ENCODE measurements at places on chromosomes 3 and 15.

- no peak for DNase-seq
These were observed 79.7 kb upstream of the SNRK start for GRCh38 chr3:43206632-43207031.

DNA sequence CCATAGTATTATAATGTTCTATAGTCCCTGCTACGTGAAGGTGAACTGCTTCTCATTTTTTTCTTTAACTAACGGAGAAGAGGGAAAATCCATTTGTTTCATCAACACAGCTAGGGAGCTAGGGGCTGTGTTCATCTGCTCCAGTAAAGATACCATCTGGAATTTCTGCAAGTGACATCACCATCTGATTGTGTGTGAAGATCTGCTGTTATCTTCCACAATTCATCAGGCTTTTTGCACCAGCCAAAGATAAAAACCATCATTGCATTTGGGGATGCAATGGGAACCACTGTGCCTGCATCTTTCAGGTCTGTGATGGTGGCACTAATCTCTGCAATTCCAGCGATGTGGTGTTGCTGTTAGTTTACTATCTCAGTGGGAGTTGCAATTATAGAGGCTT lies 35.5 kb upstream of the NOX5 start:
- no peak for DNase-seq

DNA sequence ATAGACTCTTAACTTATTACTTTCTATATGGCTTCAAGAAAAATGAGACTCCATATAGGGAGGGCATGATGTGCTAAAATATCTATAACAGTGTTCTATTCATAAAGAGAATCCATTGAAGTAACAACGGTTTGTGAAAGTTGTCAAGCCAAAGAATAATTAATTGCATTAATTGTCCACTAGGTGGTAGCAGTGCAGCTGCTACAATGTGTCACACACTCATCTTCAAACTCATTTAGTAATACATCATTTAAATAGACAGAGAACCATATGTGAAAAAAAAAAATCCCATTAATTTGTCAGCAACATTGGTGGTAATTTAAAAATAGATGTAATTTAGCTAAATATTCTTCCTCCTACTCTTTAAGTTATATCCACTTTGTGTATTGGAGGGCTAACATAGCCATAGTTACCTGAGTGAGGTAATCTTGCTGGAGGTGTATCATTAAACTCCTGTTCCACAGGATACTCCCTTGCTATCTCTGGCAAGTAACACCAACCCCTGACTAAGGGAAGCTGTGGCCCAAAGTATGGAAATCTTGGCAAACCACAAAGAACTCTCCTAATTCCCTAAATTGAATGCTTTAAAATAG lies 3.7 kb upstream of the CPA3 start:
- DNase-seq = no peak

DNA sequence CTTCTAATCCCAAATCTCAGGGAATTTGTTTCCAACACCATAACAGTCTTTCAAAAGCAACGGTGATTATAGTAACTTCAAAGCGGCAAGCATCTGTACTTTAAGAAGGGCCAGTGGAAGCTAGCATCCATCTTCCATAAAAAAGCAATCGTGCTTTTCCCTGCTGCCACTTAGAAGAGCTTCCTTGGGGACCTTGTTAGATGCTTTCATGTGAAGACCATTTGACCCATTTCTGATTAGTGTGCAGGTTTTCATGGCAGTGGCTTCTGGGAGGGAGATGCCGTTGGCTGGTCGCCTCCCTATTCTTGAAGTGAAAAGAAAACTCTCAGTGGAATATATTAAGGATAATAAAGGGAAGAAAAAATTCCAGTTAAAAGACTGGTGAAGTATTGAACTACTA lies 354.1 kb downstream of the ROBO2 start:
- no peak for DNase-seq

GRCh38 chr3:15815696-15816095 lies 17.9 kb upstream of the ANKRD28 start:
- no peak for DNase-seq

DNA sequence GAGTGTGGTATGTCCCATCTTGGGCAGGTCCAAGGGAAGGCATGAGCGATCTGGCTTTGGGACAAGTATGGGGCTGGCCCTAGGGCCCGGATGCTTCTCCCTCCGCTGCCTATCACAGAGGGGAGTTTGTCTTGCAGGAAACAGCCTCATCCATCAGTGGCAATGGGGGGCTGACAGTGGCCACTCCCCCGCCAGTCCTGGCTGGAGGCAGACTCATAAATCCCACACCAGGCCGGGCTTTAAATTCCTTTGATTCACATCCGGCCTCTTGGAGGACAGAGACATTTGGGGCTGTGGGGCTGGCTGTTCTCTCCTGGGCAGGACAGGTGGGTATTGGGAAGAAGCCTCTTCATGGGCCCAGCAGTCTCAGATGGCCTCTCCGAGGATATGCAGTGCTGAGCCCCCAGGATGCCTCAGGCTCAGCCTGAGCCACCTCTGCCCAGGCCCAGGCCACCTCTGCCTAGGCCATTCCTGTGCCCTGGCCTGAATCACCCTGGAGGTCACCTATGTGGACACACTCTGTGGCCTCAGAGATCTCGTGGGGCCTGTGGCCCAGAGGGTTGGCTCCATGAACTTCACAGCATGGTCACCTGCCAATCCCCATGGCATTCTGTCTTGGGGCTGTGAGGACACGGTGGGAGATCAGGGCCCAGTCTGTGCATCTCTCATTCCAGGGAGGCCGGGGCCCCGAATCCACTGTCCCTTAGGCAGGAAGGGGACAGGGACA lies 84.2 kb upstream of the GOLGA6L4 start:
- no peak for DNase-seq

GRCh38 chr3:36317915-36318314 lies 62.4 kb upstream of the STAC start:
- no peak for DNase-seq

DNA sequence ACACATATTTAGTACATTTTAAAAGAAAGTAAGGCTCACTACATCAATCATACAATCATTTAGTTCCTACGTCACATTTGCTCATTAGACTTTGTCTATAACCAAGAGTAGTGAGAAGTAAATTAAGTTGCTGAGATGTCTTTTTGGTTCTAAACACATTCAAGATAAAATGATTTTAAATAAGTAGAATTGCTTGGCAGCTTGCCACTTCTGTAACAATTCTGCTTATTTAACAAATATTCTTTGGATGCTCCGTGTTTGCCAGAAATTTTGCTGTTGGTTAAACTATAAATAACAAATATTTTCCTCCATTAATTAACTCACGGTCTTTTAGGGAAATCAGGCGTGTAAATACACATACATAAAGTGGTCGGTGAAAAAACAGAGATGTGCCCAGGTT lies 18.3 kb downstream of the SUCNR1 start:
- no peak for DNase-seq

DNA sequence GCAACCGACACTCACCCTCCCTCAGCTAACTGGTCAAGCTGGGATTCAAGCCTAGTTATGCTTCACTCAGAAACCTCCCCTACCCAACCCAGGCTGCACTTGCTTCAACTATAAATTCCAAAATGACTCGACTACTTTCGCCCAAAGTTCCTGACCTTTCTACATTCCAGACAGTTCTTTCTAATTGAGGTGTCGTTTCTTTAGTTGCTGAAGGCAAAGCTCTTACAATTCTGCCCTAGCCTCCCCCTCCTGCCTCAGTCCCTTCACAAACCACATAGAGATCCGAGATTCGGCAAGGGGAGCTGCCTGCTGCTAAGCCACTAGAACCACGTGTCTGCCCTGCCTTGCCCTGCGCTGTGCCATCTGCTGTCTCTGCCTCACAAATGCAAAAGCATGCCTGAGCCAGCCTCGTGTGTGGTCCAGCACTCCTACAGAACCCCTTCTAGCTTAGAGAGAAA lies 74.7 kb upstream of the SH3GL3 start:
- DNase-seq = no peak

- no peak for DNase-seq
These were observed 14.5 kb downstream of the TIPARP start for GRCh38 chr3:156688632-156689452.

GRCh38 chr3:37279856-37280255 lies 105.5 kb upstream of the LRRFIP2 start:
- DNase-seq = no peak

DNA sequence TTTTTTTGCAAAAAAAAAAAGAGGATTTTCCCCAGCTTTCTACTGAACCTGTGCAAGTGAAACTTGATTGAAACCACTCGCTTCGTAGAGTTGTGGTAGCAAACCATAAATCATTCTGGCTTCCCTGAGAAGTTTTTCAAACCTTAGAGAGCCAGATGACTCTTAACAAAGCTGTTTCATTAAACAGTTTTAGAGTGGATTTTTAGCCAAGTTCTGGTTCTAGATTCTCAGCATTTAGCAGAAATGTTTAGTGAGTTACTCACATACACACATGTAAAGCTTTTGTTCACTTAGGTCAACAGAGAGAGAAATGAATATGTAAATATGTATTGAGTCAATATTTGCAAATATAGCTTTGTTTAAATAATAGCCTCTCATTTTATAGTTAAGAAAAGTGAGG lies 18.1 kb upstream of the CCR9 start:
- no peak for DNase-seq

- no peak for DNase-seq
These were observed 87.3 kb downstream of the MBNL1 start for GRCh38 chr3:152355744-152356665.

DNA sequence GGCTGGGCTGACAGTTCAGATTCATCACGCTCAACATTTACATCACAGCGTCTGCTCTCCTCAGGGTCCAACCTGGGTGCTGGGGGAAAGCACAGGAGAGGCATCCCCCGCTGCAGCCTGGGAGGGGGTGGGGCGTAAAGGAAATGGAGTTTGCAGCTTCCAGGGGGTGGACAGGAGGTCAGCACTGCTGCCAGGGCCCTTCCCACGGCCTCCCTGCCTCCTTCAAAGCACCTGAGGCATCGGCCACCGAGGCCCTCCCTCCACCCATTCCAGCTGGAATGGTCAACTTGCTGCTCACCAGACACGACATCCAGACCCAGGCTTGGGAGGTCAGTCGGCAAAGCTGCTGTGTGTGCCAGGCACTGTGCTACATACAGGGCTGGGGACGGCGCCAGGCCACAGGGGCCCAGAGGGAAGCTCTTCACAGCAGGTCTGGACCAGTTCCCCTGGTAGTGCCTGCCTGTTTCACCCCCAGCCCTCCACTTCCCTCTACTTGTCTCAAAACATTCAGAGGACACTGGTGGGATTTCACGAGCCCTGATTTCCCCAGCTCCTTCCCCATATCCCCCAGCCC lies 120.7 kb downstream of the ANP32A start:
- no peak for DNase-seq

GRCh38 chr3:43753741-43754715 lies 63.3 kb downstream of the ABHD5 start:
- no peak for DNase-seq

- DNase-seq = no peak
These were observed 59.2 kb downstream of the TMOD3 start for GRCh38 chr15:51888593-51889195.

- DNase-seq = no peak
These were observed 1050.6 kb upstream of the ALCAM start for GRCh38 chr3:104316118-104316517.

GRCh38 chr3:77373619-77374018 lies 333.7 kb downstream of the ROBO2 start:
- no peak for DNase-seq

GRCh38 chr15:47398132-47398531 lies 319.2 kb upstream of the SEMA6D start:
- no peak for DNase-seq

- no peak for DNase-seq
These were observed 108.1 kb upstream of the PLAAT1 start for GRCh38 chr3:193132964-193133363.

DNA sequence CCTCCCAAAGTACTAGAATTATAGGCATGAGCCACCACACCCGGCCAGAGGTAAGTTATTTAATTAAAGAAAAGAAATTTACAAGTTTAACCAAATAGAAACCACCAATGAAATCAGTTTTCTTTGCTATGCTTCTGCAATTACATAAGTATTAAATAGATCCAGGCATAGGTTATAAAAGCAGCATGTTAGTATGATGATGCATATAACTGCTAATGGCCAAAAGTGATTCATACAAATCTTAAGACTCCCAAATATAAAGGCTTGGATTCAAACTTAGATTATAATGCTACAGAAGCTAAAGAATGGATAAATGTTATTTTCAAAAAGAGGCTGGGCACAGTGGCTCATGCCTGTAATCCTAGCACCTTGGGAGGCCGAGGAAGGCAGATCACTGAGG lies 32.8 kb upstream of the HDC start:
- DNase-seq = no peak

GRCh38 chr15:51281368-51281967 lies 56.9 kb downstream of the CYP19A1 start:
- no peak for DNase-seq

GRCh38 chr3:65714134-65714533 lies 324.6 kb downstream of the MAGI1 start:
- no peak for DNase-seq

- DNase-seq = no peak
These were observed 891.3 kb downstream of the SQOR start for GRCh38 chr15:46525984-46526725.

GRCh38 chr3:67382536-67382935 lies 271.9 kb downstream of the SUCLG2 start:
- no peak for DNase-seq

- no peak for DNase-seq
These were observed 6.4 kb downstream of the ASTE1 start for GRCh38 chr3:131020122-131020693.

GRCh38 chr3:10379161-10379560 lies 58.2 kb upstream of the SEC13 start:
- DNase-seq = no peak

- no peak for DNase-seq
These were observed 23.7 kb downstream of the TCF12 start for GRCh38 chr15:56942118-56942517.

DNA sequence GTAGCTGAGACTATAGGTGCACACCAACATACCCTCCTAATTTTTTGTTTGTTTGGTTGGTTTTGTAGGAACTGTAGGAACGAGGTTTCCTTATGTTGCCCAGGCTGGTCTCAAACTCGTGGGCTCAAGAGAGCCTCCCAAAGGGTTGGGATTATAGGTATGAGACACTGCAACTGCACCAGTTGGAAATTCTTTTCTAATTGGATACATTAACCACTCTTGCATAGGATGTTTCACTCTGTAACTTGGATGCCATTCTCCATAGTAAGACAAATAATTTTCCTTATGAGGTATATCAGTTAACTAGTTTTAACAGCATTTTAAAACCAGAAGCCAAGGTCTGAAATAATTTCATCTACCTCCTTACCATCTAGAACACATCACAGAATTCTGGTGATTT lies 6.7 kb upstream of the ALCAM start:
- no peak for DNase-seq

GRCh38 chr15:96335411-96336024 lies 5.0 kb downstream of the NR2F2 start:
- no peak for DNase-seq

- DNase-seq = no peak
These were observed 16.8 kb downstream of the HDAC11 start for GRCh38 chr3:13496879-13497278.
